ENCODE measurements at places on chromosomes 13 and 19. TPM values are rescaled to one million over a fixed set of nuclear protein-coding genes. Genes with fewer than 3 reads are reported as not detected.

- DNase-seq, result no peak
- peaks cover 21% of the 10 kb centered on the region for H3K4me1 ChIP-seq
- H3K4me3 ChIP-seq, result no peak overlapping the region
- peaks cover 23% of the 10 kb centered on the region for H3K27me3 ChIP-seq
- H3K36me3 ChIP-seq, result no peaks in the 10 kb centered on the region
Measured at GRCh38 chr19:54478677-54479266, 5.7 kb upstream of the CDC42EP5 start.

Gene ZNF714
- total RNA-seq, result 32.4 TPM

GRCh38 chr13:23673354-23673753 lies 103.1 kb downstream of the TNFRSF19 start:
- peaks cover 13% of the 10 kb centered on the region for H3K36me3 ChIP-seq
- H3K4me3 ChIP-seq, result no peak overlapping the region
- H3K4me1 ChIP-seq, result peaks cover 33% of the 10 kb centered on the region
- peak overlapping the region; percentile 76 for H3K27ac ChIP-seq
- no peaks in the 10 kb centered on the region for H3K27me3 ChIP-seq
- DNase-seq, result no peak

Gene SLC6A16
- 5.6 TPM for total RNA-seq

DNA sequence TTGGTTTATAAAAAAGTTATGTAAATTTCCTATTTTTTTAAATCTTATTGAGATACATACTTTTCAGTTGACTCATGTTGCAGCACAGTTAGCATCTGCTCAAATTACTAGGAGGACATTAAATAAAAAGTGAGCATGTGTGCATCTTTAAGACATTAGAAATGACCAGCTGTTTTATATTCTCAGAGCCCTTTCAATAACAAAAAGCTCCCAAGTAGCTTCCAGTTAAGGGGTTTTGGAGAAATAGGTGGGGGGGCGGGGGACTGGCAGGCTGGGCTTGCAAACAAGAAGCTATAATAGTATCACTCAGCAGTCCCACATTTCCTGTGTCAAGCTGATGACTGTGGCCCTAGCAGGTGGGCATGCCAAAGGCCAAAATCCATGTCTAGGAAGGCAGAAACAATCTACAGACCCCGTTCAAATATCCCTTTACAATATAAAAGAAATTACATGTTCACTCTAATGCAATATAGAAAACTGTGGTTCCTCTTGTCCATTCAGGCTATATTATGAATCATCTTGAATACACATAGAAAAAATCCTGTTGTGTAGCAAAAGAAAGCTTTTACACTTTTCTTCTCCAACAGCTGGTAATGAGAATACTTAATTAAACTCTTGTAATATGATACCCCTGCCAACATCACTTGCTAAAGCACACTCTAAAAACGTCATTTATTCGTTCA lies 1713.2 kb upstream of the SLC10A2 start:
- no peak overlapping the region for H3K4me3 ChIP-seq
- H3K27me3 ChIP-seq, result no peaks in the 10 kb centered on the region
- no peak overlapping the region for H3K27ac ChIP-seq
- DNase-seq, result no peak

Gene DCLK1
- total RNA-seq, result 23.1 TPM

DNA sequence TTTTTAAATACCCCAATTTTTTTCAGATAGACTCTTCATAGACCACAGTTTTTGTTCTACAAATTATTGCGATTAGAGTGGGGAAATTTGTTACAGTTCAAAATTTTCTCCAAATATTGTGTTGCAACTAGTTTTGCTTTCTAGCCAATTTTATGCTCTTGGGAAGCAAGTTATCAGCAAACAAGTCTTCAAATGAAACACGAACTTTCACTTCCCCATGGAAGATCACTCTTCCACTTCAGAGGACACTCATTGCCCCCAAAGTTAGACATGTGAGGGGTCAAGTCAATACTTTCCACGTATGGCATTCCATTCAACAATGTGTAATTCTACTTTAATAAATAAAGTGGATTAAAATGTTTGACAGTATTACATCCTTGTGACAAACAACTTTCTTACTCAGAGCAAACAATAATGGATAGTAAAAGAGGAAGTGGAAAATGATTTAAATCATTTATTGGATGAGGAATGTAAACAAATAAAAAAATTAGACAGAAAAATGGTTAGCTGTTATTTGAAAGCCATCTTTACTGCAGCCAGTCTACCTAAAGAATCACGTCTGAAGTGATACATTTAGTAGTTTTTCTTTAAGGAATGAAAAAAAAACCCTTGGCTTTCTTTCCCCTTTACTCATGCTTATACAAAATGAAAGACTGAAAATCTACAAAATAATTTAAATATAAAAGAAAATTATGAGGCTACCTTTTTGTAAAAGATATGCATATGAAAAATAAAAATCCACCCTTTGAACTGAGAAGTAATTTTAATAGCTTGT lies 41.2 kb upstream of the TNFSF11 start:
- no peaks in the 10 kb centered on the region for H3K27me3 ChIP-seq
- no peak overlapping the region for H3K4me3 ChIP-seq
- no peaks in the 10 kb centered on the region for H3K36me3 ChIP-seq

DNA sequence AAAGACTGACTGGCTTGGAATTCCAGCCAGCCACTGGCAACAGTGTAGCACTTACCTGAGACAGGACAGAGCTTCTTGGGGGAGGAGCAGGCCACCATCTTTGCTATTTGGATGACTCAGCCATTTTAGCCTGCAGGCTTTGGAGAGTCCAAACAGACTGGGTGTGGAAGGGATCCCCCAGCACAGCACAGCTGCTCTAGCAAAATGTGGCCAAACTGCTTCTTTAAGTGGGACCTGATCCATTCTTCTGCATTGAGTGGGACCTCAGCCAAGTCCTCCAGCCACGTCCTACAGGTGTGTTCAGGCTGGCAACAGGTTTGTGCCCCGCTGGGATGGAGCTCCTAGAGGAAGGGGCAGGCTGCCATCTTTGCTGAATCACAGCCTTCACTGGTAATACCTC lies 80.0 kb downstream of the NDFIP2 start:
- DNase-seq, result no peak
- H3K36me3 ChIP-seq, result peaks cover 42% of the 10 kb centered on the region
- no peak overlapping the region for H3K27ac ChIP-seq
- no peaks in the 10 kb centered on the region for H3K4me1 ChIP-seq

DNA sequence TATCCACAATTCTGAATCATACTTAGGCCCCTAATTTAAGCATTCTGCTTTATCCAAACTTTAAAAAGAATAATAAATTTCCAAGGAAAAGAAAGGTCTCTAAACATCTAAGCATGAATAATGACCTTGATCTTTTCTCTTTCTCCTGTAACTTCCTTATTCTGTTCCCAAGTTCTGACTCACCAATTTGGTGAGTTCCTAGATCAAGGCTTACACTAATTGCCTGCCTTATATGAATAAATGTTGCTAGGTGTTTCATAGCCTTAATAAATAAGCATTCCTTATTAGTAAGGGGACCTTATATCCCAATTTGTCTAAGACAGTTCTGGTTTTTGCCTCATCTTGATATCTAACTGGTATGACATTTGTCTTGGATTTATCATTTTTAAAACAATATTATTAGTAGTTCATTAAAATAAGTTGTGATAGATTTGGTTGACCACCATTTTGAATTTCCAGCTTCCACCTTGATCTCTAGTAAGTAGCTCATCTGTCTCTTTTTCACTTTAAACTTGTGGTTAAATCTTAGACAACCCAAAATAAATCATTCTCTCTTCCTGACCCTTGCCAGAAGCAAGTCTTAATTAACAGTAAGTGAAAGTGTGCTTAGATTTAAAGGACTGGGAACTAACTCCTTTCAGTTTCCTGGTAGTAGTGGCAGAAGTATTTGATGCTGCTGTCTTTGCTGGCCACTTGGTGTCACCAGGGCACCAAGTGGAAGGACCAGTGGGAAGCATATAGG lies 121.2 kb upstream of the MLNR start:
- peak overlapping the region; percentile 13 for H3K27ac ChIP-seq
- no peak for DNase-seq
- H3K4me3 ChIP-seq, result no peak overlapping the region
- H3K4me1 ChIP-seq, result peaks cover 19% of the 10 kb centered on the region
- H3K27me3 ChIP-seq, result no peaks in the 10 kb centered on the region
- H3K36me3 ChIP-seq, result no peaks in the 10 kb centered on the region

DNA sequence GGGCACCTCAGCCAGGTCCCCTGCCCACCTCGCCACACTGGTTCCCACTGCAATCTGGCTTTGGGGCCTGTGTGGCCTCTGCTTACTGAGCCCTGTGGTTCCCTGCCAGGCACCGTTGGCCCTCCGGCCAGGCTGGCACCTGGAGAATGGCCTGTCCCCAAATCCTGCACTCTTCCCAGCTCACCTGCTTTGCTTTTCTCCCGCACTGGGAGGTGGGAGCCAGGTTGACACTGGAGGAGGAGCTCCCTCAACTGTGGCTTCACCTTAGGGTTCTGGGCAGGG lies 97.0 kb downstream of the SCGB2B2 start:
- H3K27me3 ChIP-seq, result peaks cover 13% of the 10 kb centered on the region
- H3K36me3 ChIP-seq, result peaks cover 3% of the 10 kb centered on the region
- no peak for DNase-seq
- H3K27ac ChIP-seq, result no peak overlapping the region

Data from mesothelial cell of epicardium (in vitro differentiated cells).